WTC11 (cell line): ENCODE measurements at places on chromosomes 2 and 18.

GRCh38 chr18:6745504-6746031 lies 16.1 kb downstream of the ARHGAP28 start:
- no peak for DNase-seq

- DNase-seq, result peak; percentile 72
These were observed 819 bp upstream of the KLF11 start for GRCh38 chr2:10042301-10043161.

DNA sequence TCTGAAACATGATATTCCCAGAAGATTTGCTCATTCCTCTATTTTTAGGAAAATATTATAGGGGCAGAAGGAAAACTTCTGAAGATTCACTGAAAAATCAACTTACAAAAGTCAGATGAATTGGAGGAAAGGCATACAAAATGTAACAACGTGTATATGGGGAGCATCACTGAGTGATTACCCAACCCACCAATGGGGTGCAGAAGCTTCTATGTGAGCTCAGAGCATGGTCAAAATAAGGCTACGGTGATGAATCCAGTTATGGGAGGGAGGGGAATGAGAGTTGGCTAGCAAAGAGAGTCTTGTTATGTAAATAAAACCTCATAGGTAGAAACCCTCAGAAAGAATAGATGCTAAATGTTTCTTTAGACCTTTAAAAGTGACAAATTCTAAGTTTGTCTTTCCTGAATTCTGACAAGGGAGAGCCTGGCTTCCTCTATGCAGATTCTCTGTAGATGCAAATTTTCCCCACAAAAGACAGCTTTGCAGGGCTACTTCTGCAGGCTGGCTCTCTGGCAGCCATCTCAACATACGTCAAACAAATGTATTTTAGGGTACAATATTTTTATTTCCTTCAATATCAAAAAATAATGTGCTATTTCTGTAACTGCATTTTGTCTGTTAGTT lies 171.4 kb upstream of the NDUFV2 start:
- DNase-seq, result no peak

DNA sequence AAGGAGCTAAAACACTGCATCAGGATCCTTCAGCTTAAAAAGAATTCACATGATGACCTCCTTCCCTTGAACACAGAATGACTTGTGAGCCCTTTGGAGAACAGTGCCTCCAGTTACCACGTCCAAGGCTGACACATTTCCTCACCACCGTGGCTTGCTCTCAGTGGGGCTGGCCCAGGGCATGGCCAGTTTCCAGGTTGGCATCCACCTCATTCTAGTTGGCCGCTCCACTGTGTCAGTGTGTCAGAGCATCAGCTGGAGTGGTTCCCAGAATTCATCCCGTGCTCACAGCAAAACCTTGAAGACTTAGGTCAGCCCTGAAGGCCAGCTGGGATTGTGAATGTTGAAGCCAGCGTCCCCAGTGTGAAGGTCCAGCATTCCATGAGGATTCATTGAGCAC lies 158.5 kb downstream of the INSIG2 start:
- no peak for DNase-seq

GRCh38 chr2:48714245-48714644 lies 41.3 kb downstream of the LHCGR start:
- DNase-seq, result no peak

GRCh38 chr18:61326407-61326806 lies 6.8 kb upstream of the CDH20 start:
- DNase-seq, result no peak

GRCh38 chr18:61333271-61333745 lies at the start of gene CDH20:
Gene CDH20 (plus strand): TSS chr18:61333430.
- DNase-seq, result peak; percentile 53

GRCh38 chr18:67517444-67517765 lies 885 bp upstream of the DSEL start:
- DNase-seq, result no peak

GRCh38 chr2:168165397-168165796 lies 82.0 kb downstream of the STK39 start:
- DNase-seq, result no peak
